ENCODE measurements at places on chromosomes 13 and 19. TPM values are rescaled to one million over a fixed set of nuclear protein-coding genes. Genes with fewer than 3 reads are reported as not detected.

Gene ZNF878
- total RNA-seq, result 0.17 TPM

Gene ERFL
- total RNA-seq, result not detected

DNA sequence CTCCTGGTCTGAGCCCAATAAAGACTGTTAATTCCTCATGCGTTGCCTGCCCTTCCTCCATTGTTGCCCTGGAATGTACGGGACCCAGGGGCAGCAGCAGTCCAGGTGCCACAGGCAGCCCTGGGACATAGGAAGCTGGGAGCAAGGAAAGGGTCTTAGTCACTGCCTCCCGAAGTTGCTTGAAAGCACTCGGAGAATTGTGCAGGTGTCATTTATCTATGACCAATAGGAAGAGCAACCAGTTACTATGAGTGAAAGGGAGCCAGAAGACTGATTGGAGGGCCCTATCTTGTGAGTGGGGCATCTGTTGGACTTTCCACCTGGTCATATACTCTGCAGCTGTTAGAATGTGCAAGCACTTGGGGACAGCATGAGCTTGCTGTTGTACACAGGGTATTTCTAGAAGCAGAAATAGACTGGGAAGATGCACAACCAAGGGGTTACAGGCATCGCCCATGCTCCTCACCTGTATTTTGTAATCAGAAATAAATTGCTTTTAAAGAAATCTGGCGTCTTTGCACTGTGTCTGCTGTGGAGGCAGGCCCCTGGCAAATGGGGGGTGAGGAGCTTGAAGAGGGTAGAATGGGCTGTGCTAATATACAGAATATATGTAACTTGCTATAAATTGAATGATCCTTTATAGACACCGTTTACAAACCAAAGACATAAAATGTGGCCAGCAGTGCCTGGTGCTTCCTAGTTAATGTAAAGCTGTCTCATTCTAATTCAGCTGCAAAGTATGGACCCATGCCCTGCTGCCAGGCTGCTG is 4.2 kb upstream of the RPS11 start:
- DNase-seq, result no peak

DNA sequence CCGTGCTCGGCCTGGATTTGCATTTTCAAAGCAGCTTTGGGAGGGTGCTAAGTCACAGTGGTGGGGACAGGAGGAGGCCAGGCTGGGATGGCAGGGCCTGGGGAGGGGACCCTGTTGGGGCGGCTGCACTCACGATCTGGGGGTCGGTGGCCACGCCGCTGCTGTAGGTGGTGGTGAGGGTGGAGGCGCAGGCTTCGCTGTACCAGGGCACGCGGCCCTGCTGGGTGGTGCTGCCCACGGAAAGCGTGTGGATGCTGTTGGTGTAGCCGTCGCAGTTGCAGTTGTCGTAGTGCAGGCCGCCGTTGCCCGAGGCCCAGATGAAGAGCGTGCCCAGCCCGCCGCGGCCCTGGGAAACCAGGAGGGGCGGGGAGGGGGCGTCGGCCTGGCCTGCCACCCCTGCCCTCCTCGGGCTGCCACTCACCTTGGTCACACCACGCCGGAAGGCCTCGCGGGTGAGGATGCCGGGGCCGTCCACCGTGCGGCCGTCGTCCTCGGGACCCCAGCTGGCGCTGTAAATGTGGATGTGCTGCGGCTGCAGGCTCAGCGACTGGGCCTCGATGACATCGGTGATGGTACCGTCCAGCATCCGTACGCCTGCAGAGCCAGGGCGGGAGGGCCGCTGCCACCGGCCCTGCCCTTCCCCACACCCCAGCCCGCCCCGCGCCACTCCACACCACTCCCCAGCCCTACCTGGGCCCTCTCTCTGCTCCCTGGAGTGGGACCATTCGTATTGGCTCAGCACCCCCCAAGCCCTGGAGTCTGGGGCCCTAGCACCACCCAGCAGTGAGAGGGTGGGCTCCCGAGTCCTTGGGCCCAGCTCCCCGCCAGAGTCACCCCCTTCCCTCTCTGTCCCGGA is 3.2 kb downstream of the PCSK4 start:
- DNase-seq, result no peak

DNA sequence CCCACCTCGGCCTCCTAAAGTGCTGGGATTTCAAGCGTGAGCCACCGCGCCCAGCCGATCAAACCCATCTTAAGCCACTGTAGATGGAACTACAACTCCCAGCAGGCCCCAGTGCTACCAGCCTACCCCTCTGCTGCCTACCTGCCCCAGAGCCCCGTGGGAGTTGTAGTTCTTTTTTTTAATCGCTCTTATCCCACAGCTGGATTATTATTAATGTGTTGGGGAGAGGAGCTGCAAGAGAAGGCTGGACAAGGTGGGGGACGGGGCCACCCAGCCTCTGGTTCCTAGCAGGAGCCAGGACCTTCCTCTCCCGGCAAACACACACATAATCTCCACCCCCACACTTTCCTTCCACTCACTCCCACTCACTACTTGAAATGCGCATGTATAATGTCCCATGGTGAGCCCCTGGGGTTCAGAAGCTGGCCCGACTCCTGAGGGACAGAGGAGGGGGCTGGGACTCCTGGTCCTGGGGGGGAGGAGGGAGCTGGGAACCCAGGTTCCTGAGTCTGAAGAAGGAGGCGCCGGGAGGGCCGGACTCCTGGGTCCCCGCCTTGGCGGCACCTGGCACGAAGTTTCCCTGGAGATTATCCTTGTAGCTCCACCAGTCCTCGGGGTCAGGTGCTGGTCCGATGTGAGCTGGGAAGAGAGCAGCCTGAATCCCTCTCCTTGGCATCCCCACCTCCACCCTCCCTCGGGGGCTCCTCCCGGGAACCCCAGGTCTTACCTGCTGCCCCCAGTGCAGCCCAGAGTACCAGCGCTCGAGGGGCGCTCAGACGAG is 958 bp downstream of the CA11 start:
- DNase-seq, result peak; percentile 69

DNA sequence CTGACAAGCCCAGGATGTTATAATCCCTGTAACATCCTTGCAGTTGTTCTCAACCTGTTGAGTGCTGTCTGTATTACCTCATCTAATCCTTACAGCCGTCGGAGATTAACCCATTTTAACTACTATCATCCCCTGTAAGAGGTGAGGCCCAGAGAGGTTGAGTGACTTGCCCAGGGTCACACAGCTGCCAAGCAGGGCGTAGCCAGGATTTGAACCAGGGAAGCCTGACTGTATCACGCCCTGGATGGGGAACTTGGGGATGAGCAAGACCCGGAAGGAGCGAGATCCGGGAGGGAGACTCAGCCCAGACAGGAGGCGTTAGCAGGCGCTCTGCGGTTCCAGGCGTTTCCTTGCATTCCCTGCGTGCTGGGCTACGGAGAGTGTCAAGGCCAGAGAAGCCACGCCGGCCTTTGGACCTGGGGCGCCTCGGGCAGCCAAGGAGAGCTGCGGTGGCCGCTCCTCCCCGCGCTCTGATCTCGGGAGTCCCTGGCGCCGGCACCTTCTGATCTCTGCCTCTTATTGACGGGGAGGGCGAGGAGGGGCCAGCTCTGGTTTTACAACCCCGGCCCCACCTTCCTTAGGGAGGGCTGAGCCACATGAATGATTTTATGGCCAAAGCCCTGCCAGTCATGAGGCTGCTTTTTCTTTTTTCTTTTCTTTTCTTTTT is 6.2 kb downstream of the SULT2B1 start:
- DNase-seq, result peak; percentile 90

GRCh38 chr13:78786459-78786858 is 127.5 kb upstream of the OBI1 start:
- no peak for DNase-seq

- DNase-seq, result peak; percentile 70
Measured at GRCh38 chr13:110108348-110109139, 198.4 kb downstream of the COL4A1 start.

DNA sequence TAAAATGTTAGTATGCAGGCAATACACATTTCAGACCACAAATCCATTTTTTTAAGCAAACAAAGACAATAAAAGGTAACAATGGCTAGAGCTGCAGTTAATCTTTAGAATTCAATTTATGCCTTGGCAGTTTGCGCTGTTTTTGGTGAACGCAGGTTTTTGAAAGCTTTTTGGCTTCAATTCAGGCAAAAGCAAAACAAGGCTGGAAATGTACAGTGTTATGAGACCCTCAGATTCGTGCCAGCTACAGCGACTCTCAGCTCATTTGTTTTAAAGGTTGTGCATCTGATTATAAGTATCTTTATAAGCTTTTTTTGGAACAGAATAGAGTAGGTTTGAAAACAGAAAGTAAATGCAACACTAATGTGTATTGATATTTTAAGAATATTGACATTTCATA is 63.6 kb upstream of the SOX1 start:
- DNase-seq, result no peak

DNA sequence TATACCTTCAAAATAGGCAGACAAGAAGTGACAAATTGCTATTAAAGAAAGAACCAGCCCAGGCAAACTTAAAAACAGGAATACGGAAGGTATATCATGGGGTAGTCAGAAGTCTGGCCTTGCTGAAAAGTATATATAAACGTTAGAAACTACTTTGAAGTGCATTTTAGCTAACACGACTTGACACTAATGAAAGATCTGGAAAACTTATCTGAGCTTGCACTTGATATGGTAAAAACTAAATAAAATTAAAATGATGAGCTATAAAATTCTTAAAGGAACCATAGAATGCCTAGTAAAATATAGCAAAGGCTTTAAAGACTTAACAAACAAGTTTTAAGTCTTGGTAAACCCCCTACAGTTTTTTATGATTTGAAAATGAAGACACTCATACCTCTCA is 795.3 kb upstream of the PCDH20 start:
- DNase-seq, result no peak

GRCh38 chr13:69617587-69617986 is 490.0 kb upstream of the ATXN8OS start:
- DNase-seq, result no peak

DNA sequence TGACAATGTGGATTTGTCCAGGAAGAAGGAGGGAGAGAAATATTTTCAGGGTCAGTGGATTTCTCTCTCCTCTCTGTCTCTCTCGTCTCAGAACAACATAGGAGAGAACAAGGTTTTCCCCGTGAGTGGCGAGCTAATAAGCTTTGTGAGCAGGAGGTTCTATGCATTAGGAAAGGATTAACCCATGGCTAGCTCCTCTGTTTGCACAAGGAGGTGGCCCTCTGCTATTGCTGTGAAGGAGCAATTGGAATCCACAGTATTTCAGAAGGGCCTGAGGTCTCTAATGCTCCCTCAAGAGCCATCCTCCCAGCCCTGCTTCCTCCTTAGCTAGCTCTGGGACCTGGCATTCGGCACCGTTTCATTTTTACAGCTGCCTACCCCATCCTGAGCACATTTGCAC is 288.9 kb upstream of the MAB21L1 start:
- DNase-seq, result no peak

DNA sequence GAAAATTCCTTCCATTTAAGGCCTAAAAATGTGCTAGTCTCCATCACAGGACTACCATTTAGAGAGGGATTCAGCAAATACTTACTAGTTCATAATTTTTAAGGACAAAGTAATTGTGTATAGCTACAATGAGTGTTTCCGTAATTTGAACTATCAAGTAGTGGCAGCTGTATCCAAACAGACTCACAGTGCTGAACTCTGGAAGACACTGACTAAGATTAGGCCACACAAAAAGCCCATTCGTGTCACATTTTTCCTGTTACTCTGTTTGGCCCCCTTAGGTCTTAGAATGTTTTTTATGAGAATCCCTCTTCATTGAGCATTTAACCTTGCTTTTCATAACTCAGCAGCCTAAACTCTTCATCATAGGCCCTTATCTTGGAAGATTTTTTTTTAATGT is 731.2 kb upstream of the PCDH9 start:
- no peak for DNase-seq

All from renal cortical epithelial cell (primary cell).